Hematopoietic multipotent progenitor cell treated with erythropoietin and hydrocortisone succinate and interleukin-3 and kit ligand, for 8 days (in vitro differentiated cells): ENCODE measurements at places on chromosomes 1 and 21.

GRCh38 chr21:43318841-43319781 is 107.8 kb downstream of the SIK1 start:
- no peak for DNase-seq

- no peak for DNase-seq
Measured at GRCh38 chr1:94590203-94591137, 48.9 kb upstream of the F3 start.

GRCh38 chr1:76764638-76765454 is 102.4 kb upstream of the ST6GALNAC5 start:
- no peak for DNase-seq

- DNase-seq, result no peak
Measured at GRCh38 chr1:18351735-18352134, 129.0 kb upstream of the KLHDC7A start.

- no peak for DNase-seq
Measured at GRCh38 chr1:40664167-40664537, 1.3 kb downstream of the RIMS3 start.

- no peak for DNase-seq
Measured at GRCh38 chr1:156090138-156090839, 8.0 kb upstream of the MEX3A start.

DNA sequence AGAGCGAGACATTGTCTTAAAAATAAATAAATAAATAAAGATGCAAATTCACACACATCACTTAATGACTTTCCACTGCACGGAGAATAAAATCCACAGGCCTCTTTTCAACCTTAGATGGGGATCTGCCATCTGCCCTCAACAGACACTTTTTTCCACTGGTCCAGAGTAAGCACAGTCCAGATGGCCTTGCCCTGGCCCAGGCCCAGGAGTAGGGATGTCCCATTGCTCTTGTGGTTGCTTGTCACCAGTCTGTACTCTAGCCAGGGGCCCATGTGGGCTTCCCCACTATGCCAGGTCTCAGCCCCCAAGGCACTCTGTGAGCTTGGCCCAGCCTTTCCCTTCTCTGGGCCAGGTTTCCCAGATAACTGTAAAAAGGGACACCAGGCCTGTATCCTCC is 17.4 kb downstream of the PLOD1 start:
- no peak for DNase-seq

DNA sequence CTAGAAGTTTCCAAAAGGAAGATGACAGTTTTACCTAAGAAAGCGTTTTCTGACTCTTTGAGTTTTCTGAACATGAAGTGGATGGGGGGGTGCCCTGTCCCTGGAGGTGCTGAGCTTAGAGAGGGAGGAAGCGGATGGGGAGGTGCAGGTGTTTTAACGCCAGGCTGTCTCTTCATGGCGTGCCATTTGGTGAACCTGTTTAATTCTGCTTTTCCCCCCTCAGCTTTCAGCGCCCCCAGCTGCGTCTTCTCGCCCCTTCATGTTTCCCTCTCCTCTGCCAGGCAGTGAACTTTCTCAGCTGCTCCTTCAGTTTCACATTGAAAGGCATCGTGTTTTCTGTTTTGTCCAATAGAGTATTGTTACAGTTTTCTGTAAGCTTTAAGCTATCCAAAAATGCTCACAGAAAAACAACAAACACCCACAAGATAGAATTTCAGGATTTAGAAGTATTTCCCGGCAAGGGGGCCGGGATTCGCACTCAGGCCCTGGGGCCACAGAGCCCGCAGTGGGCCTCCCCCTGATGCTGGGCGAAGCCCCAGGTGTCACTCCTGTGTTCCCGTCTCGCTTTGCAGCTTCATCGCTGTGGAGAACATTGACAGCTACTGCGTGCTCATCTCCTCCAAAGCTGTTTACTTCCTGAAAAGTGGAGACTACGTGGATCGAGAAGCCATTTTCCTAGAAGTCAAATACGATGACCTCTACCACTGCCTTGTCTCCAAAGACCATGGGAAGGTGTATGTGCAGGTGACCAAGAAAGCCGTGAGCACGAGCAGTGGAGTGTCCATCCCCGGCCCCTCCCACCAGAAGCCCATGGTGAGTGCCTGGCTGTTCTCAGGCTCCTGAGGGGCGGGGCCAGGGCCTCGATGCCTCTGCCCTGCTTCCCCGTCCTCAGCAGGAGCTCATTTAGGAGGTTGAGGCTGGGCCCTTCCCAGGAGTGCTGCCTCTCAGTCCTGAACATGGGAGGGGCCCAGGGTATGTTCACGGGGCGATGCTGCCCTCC is 111.4 kb downstream of the DHRS3 start:
- no peak for DNase-seq

GRCh38 chr1:19044975-19045831 is 88.7 kb upstream of the IFFO2 start:
- no peak for DNase-seq

GRCh38 chr1:168348146-168348709 is 67.6 kb downstream of the TBX19 start:
- DNase-seq, result peak; percentile 48

GRCh38 chr1:109791495-109792043 is 27.8 kb upstream of the EPS8L3 start:
- DNase-seq, result peak; percentile 30

DNA sequence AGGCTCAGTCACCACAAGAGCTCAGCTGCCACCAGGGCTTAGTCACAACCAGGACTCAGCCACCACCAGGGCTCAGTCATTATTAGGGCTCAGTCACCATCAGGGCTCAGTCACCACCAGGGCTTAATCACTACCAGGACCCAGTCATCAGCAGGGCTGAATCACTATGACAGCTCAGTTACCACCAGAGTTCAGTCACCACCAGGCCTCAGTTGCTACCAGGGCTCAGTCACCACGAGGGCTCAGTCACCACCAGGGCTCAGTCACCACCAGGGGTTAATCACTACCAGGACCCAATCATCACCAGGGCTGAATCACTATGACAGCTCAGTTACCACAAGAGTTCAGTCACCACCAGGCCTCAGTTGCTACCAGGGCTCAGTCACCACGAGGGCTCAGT is 196.2 kb downstream of the NPHP4 start:
- DNase-seq, result no peak

- DNase-seq, result no peak
Measured at GRCh38 chr1:53162621-53163020, 20.2 kb upstream of the SLC1A7 start.

DNA sequence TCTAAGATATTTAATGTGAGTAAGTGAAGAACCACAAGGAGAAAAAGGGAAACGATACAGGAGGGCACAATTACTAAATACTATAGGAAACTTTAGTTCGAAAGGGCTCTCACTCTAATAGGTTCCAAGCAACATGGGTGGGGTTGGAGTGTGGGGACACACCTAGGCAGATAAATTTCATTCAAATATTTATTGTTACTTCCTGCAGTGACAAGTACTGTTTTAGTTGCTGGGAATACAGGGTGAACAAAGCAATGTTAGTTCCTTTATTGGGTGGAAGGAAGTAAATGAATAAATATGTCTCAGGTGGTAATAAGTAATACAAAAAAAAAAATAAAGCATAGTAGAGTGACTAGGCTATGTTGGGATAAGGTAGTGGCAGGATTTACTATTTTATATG is 73.2 kb upstream of the B3GALT2 start:
- DNase-seq, result no peak

GRCh38 chr1:228416217-228416933 is at the start of gene TRIM17:
TRIM17 (minus strand) TSS chr1:228416861; CDS start chr1:228415072, 1,789 bp downstream.
- DNase-seq, result peak; percentile 65

GRCh38 chr1:93301131-93301530 is 44.6 kb upstream of the DR1 start:
- DNase-seq, result no peak

DNA sequence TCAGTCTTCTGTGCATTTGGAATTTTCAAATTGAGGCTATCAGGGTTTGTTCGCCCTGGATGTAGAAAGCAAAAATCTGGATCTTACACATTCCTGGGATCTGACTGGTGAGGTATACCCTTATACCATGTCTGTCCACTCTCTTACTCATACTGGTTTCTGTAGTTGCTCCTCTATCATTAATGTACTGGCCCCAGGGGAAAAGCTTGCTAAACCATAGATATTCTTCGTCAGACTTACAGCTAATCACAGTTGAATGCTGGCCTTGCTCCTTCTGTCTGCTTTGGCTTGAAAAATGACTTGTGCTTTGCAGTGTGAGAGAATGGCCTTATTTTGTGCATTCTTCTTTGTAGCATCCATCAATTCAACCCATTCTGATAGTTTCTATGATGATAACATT is 30.5 kb downstream of the TBCE start:
- DNase-seq, result no peak

GRCh38 chr21:42593007-42593814 is 60.2 kb upstream of the PDE9A start:
- peak; percentile 61 for DNase-seq

GRCh38 chr1:206736878-206737728 is 33.5 kb upstream of the IL19 start:
- no peak for DNase-seq

- no peak for DNase-seq
Measured at GRCh38 chr1:25500694-25501093, 42.7 kb upstream of the LDLRAP1 start.

DNA sequence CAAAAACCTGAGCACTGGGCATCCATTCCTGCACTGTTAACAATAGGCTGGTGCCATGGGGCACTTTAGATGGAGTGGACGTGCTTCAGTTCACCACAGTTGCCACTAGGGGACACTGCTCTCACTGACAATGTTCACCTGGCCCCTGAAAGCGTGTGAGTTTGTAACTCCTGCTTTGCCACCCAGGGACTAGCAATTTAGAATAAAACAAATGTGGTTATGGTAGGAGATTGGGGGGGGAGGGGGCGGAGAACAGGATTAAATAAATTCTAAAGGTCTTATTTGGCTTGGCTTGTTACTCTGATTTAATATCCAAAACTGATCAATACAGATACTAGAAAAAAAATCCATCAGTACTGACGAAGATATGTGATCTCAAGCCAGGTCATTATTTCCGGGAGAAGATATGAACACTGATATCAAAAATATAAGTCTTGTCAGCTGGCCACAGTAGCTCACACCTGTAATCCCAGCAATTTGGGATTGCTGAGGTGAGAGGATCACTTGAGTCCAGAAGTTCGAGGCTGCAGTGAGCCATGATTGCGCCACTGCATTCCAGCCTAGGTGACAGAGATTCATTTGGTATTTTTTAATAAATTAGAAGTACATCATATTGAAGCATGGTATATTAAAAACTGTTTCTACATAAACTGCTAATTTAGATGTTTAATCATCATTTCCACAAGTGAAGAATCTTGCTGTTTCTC is 23.2 kb downstream of the INTS7 start:
- peak; percentile 80 for DNase-seq

DNA sequence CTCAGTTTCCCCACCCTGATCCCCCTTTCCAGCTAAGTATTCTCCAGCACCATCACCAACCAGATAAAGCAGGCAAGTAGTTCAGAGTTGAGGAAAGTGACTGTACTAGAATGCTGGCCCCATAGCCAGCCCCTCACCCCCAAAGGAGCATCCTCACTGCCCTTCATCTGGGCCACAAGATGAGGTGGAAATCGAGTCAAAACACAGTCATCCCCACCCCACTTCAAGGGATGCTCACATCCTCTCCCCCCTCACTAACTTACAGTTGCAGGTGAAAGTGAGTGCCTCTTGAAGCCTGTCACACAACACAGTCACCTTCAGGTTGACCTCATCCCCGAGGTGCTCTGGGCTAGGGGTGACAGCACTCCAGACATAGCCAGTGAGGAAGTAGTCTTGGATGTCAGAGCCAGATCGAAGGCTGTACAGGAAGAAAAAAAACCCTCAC is 30.4 kb downstream of the PIK3C2B start:
- DNase-seq, result no peak

DNA sequence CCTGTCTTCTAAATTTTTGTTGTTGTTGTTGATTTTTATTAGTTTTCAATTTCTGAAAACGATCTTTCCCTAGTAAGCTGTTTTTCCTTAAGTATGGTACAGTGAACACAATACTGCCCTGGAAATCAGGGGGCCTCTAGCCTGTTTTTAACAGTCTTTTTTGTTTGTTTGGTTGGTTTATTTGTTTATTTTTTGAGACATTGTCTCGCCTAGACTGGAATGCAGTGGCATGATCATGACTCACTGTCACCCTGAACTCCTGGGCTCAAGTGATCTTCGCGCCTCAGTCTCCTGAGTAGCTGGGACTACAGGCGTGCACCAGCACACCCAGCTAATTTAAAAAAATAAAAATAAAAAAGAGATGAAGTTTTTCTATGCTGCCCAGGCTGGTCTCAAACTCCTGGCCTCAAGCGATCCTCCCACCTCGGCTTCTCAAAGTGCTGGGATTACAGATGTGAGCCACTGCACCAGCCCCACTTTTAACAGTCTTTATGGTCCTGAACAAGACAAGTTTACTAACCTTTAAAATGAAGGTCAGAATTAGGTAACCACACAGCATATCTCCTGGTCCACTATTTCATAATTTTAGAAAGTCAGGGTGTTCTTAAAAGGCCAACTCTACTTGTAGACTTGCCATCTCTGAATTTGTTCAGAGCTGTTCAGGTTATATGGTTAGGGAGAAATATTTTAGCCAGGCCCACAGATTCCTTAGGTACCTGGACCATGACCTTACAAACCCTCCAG is 35.4 kb downstream of the TBCE start:
- DNase-seq, result no peak

DNA sequence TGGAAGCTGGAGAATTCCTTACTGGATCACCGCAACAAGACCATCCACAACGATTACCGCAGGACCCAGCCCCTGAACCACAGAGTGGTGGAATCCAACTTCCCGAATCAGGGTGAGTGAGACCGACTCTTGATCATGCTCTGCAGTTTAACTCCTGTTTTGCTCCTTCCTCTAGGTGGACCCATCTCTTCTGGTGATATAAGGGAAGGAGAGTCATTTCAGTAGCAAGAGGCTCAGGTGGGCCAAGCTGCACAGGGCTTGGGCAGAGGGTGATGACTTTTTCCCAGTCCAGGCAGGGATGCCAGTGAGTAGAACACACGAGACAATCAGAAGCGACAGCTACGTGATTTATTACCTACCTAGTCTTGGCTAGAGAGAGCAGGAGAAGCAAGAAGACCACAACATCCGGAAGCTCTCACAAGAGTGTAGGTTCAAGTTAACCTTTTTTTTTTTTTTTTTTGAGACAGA is 25.2 kb downstream of the CA6 start:
- no peak for DNase-seq

GRCh38 chr1:85363521-85363920 is 87.1 kb upstream of the BCL10 start:
- DNase-seq, result no peak
